Hypothalamus (tissue), 51 donors: ENCODE measurements at places on chromosomes 13 and 19.

- DNase-seq: no peak
Measured at GRCh38 chr19:33311326-33311682, 9.0 kb upstream of the CEBPA start.

GRCh38 chr13:94329754-94330551 is 149.5 kb downstream of the DCT start:
- DNase-seq: no peak

- no peak for DNase-seq
Measured at GRCh38 chr13:108708921-108709320, 79.5 kb downstream of the MYO16 start.

GRCh38 chr19:46670813-46671212 is 9.8 kb upstream of the DACT3 start:
- DNase-seq: no peak

GRCh38 chr19:11995174-11995573 is 30.3 kb downstream of the ZNF763 start:
- no peak for DNase-seq

- DNase-seq: no peak
Measured at GRCh38 chr13:40517486-40518480, 148.7 kb downstream of the FOXO1 start.

DNA sequence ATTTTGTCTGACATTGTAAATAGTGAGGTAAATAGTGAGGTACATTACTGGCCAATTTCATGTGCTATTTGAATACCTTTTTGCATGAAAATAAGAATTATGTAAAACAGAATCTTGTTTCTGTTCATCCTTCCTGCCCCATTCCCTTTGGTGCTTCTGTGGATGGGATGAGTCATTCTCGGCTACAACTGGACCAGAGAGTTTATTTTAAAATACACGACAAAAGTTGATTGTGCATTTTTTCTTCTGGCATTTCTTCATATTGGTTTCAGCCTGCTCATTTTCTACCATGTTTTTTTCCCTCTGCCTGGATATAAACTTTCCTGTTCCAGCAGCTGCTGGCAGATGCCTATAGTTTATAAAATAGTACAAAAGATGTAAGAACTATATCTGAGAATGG is 107.5 kb downstream of the CYSLTR2 start:
- DNase-seq: no peak

DNA sequence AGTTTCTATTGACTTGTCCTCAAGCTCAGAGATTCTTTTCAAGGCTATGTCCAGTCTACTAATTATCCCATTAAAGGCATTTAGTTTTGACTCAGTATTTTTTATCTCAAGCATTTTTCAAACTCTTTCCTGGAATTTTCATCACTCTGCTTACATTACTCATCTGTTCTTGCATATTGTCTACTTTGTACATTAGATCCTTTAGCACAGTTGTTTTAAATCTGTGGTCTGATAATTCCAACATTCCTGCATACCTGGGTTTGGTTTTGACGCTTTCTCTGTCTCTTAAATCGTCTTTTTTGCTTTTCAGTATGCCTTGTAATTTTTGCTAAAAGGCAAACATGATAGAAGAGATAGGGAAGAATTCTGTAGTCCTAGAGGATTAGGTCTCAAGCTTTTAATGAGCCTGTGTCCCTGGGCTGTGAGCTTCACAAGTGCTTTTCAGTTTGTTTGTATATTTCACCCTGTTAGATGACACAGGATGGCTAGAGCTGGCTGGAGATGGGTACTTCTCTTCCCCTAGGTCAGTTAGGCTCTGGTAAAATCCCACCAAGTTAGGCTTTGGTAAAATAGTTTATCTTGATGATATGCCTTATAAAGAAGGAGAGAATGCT is 46.1 kb upstream of the GPC6 start:
- DNase-seq: no peak
